NCI-H1436 treated with DMSO at 0.1 percent for 48 hours (cell line): ENCODE measurements at places on chromosomes 2 and 18.

GRCh38 chr2:205656941-205657340, 25.4 kb upstream of the NRP2 start:
- no peak for DNase-seq

DNA sequence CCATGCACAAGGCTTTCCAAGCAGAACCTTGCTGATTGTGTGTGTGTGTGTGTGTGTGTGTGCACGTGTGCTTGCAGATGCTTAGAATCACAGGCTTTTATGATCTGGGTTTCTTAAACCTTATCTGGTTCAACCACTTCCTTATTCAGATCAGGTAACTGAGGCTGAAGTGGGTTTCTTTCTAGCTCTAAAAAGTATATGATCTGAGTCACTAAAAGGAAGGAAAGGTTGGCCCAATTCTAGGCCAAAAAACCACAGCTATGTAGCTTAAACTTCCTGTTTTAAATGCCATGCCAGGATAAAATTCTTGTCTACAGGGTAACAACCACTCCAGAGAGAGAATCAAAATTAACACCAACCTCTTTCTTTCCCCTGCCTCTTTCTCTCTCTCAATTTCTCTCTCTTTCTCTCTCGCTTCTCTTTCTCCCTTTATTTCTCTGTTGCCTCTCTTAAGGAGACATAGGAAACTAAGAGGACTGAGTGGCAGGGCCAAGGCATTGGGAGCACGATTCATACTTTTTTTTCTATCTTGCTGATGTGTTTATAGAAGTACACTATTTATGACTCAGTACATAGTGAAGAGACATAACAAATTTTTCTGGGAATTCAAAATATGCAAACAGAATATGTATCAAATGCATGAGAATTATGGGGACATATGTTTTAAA, 140.3 kb downstream of the TRIB2 start:
- DNase-seq: no peak

DNA sequence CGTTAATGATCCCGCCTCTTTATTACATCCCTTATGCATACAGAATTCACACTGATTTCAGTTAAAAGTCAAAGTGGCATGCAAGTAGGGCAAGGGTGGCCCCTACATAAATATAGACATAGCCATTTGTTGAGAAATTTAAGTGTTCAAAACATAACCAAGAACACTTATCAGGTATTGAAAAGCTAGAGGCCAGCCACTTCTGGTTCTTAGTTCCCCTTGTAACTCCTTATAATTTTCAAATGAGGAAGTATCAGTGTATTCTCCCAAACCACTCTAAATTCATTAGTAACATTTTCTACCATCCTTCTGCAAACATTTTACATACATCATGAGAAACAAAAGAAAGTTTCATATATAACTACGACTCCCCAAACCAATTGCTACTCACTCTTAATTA, 5.8 kb upstream of the ARL5A start:
- no peak for DNase-seq

- no peak for DNase-seq
Measured at GRCh38 chr2:193703411-193703810, 1508.7 kb upstream of the TMEFF2 start.

- DNase-seq: no peak
Measured at GRCh38 chr2:105361102-105361889, 24.0 kb downstream of the C2orf49 start.
